Ureter (tissue), 1 donor: ENCODE measurements at places on chromosomes 11 and 22.

- no peak for DNase-seq
These were observed 16.8 kb upstream of the ADSL start for GRCh38 chr22:40329466-40329865.

DNA sequence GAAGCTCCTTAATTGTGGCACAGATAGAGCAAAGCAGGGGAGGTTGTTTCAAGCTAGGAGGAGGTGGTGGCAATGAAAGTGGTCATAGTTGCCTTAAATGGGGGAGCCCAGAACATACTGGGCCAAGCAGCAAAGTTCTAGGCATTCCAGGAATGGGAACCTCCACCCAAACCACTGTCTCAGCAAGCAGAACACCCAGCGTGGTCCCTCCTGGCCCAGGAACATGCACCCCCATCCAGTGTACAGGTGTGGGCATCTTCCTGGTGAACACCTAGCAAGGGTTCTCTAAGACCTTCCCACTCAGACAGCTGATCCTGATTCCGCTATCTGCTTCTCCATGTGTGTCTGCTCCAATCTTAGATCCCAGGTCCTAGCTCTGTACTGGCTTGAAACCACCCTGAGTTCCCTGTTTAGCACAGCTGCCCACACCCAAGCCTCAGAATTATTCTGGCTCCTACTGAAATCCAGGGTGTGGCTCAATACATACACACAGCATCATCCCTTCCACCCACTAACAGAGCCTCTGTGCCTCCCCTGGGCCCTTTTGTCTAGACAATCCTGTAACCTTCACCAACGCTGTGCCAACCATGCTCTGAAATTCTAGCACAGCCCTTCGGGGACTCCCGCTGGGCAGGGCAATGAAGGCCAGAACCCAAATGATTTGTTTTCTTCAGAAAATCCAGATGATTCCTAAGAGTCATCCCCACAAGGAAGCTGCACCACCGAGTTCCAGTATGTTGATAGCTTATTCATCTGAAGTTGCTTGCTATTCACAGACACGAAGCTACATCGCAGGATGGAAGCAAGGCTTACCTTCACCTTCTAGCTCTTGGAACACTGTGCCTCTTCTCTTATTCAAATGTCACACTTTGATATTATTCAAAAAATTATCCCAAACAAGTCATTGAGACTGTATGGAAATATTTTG lies 76.6 kb downstream of the ABTB2 start:
- DNase-seq: no peak

GRCh38 chr11:117180020-117180419 lies 1.5 kb downstream of the SIDT2 start:
- DNase-seq: no peak

GRCh38 chr11:44885065-44885810 lies 65.4 kb downstream of the TP53I11 start:
- DNase-seq: no peak

GRCh38 chr11:81368192-81368591 lies 1365.5 kb downstream of the FAM181B start:
- DNase-seq: no peak

- DNase-seq: no peak
These were observed 52.4 kb upstream of the TYR start for GRCh38 chr11:89125298-89125697.

DNA sequence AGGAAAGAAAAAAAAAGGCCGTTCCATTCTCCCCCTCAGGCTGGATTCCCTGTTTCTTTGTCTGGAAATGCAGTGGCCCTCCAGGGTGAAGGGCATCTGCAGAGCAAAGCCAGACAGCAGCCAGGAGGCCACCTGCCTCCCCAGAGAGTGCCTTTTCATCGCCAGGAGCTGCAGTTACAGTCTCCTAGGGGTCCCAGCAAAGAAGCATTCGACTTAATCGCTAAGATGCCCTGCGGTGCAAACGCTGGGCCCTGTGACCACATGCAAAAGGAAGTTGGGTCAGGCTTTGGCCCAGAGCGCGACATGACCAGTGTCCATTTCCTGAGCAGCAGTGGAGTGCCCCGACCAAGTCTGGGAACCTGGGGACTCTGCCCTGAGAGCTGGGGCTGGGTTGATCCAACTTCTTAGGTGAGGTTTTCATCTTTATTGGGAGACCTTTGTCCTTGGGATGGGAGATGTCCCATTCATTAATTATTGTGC lies 304.6 kb downstream of the OPCML start:
- DNase-seq: no peak

- DNase-seq: no peak
These were observed 14.3 kb downstream of the LRRC75B start for GRCh38 chr22:24578355-24579257.

DNA sequence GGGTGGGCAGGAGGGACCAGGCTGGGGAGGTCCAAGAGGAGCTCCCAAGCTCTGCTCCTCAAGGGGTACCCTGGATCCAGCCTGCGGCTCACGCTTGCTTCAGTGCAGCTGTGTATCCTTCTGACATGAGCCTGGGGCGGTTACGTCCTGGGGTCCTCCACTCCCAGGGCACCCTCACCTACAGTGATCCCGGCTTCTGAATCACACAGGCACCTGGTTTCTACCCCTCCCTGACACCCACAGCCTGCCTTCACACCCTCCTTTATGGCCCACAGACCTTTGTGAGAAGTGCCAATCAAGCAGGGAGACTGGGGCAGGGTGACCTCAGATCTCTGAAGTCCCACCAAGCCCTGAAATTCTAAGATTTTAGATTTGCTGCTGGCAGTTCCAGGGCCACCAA lies 1.5 kb downstream of the MPST start:
- no peak for DNase-seq

DNA sequence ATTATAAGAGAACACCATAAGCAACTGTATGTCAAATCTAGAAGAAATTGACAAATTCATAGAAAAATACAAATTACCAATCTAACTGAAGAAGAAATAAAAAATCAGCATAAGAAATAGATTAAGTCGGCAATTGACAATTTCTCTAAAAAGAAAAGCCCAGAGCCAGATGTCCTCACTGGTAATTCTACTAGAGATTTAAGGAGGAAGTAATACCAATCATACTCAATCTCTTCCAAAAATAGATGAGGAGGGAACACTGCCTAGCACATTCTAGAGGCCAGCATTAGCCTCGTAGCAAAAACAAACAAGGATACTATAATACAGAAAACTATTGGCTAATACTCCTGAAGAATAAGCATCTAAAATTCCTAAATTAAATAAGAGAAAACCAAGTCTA lies 40.4 kb upstream of the IGLL5 start:
- no peak for DNase-seq

GRCh38 chr11:10400856-10401255 lies 54.2 kb upstream of the AMPD3 start:
- no peak for DNase-seq

GRCh38 chr11:115780646-115781362 lies 276.6 kb upstream of the CADM1 start:
- DNase-seq: no peak

- peak; percentile 80 for DNase-seq
These were observed at the start of gene PACS1 for GRCh38 chr11:66069715-66070603. Gene PACS1, plus strand, starts transcription at chr11:66070272. Its CDS starts 215 bp downstream, at chr11:66070487.

DNA sequence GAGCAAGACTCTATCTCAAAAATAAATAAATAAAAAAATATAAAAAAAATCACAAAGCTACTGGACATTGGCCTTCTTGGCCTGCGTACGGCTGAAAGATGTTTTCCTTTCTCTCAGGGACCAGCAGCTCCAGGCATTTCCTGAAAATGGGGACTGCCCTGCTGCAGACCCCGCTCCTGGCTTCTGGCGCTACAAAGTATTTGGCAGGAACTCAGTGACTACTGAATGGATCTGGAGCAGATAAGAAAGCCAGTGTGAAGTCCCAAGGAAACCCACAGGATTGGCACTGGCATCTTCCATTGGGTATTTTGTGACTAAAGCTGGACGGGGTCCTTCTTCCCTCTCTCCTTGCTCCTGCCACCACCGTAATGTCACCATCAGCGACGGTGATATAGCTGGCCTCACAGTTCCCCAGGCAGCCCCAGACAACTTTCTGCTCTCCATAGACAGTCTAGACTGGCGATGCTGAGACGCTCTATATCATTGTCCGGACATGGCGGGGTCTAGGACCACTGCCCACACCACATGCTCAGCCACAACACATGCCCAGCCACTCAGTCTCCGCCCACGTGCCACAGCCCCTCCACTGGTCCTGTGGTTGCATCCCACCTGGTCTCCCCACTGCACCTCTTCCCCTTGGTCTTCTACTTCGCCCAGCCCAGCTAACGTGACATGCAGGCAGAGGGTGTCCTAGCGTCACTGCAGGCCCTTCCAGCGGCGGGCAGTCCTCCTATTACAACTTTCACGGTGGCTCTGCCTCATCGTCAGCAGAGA lies 22.7 kb upstream of the YPEL1 start:
- no peak for DNase-seq

DNA sequence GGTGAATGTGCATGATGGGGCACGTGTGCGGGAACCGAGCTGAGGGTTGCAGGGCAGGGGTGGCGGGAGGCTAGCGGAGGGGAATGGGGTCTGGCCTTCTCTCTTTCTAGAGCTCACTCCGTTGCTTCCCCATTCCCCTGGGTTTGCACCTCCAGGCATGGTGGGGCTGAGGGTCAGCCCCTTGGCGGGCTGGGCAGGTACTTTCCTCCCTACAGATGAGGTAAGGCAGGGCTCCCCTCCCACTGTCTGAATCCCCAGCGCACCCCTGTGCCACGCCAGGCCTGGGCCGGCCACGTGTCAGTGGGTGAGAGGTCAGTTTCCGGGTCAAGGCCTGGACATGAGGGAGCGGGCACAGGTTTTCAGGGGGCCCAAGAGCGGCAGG lies 8.9 kb downstream of the SUSD2 start:
- no peak for DNase-seq

DNA sequence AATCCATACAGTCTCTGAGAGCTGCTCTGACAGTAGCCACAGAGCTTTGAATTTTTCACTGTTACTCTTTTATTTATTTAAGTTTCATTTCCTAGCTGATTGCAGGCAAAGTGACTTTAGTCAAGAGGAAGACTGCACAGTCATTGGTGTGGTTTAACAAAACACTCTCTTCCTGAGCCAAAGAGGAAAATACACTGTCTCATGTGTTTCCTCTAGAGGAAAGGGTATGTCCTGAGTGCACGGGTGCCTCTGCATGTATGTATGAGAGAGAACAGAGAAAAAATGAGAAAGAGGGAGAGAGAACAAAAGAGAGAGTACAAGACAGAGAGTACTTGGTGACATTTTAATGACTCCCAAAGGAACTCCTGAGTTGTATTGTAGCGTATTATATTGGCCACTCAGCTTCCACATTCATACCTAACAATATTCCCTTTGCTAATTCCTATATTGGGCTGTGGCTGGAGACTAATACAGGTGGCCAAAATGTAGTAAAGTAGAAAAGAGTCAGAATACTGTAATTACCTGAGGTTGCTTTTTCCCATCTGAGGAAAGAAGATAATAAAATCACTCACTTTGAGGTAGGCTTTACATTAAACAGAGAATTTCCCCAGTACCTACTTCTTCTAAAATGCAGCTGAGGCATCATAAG lies at the start of gene OR4D9:
OR4D9 (plus strand) TSS at position 599 of the 649 bp plus-strand sequence. CDS start 3,374 bp downstream, outside the sequence.
- DNase-seq: no peak

DNA sequence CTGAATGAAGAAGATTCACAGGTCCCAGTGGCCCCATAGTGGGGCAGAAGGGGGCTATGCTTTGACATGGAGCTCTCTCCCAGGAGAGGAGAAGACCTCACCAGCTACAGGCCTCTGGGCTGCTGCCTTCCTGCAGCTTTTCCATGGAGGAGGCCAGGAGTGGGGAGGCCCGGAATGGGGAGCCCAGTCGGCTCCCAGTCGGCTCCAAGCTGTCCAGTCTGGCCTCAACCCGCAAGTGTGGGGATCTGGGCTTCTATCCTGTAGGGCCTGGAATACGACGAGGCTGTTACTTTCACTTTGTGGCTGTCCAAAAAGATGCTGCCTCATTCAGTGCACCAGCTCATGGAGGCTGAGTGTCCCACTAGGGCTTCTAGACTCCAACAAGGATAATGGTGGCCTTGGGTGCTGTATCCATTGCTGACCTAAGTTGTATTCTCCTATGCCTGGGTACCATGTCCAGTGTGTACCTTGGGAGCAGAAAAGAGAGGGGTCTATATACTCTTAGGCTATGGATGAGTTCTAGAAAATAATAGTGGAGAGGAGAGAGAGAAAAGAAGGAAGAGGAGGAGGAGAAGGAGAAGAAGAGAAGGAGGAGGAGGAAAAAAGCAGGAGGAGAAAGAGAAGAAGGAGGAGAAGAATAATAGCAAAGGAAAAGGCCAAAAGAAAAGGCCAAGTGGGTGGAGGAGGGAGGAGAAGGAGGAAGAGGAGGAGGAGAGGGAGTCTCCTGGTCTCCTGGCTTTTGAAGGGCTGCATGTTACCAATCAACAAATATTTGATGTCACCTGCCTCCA lies 1.1 kb downstream of the MYO18B start:
- DNase-seq: no peak

- DNase-seq: no peak
These were observed 64.8 kb downstream of the MIAT start for GRCh38 chr22:26722159-26722558.

- peak; percentile 67 for DNase-seq
These were observed 496.4 kb downstream of the BUD13 start for GRCh38 chr11:116276051-116277044.

DNA sequence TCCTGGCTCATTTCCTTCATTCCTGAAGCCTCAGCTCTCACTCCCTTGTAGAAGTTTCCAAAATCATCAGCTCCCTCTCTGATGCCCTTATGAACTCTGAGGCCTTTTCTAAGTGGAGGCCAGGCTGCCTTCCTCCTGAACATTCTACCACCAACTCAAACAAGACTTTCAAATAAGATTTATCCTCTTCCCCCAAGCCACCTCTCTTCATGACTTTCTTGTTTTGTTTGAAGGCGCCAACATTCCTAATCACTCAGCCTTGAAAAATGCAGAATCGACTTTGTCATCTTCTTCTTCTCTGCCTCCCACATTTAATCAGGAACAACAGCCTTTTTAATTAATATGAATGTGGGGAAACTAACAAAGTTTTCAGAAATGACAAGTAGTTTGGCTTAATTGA lies 927.9 kb downstream of the OPCML start:
- DNase-seq: no peak

DNA sequence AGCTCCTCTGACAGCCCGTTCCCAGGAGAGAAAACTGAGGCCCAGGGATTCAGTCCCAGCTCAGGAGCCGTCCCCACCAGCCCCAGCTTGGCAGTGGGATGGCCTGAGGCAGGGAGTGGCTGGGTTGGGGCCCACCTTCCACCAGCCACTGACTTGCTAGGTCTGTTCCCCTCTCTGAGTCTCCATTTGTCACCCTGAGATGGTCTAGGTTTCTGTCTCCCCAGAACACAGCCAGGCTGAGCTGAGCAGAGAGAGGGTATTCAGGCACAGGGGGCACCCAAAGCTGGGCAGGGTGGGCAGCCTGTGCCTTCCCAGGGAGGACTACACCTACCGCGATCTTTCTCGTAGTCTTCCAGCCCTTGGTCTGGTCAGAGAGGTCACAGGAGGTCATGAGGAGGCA lies 95.7 kb downstream of the PDE2A start:
- DNase-seq: no peak

GRCh38 chr22:23893121-23893944 lies 850 bp upstream of the MIF start:
- DNase-seq: no peak

GRCh38 chr11:113373306-113373705 lies 14.3 kb upstream of the ANKK1 start:
- DNase-seq: no peak

GRCh38 chr11:77136074-77136473 lies 8.0 kb downstream of the MYO7A start:
- DNase-seq: no peak
